ENCODE measurements at places on chromosomes 3 and 15.

DNA sequence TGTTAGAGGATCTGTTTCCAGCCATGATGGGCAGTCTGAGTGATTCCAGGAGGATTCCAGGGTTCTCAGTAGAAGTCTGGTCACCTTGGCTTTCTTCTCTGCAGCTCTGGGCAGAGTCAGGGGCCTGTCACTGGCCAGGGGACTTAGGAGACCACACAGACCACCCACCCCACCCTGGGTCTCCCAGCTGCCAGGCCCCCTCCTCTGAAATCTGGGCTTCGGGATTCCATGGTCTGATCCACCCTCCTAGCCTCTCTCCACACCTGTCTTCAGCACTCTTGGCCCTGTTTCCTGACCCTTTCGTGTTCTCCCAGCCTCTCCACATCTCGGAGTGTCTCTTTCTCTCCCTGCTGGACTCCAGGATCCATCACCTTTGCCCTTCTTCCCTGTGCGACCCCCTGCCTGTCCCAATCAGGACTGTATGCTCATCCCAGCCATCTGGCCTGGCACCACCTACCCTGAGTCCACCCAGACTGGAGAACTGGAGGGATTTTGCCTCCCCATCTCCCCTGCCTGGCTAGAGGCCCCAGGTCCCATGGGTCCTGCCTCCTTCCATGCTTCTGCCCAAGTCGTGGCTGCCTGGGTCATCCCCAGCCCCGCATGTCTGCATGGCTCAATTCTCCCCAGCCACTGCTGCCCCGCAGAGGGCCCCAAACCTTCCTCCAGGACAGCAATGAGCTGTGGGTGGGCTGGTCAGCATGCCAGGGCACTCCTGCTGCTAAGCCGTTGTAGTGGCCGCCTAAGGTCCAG, 34.3 kb downstream of the GOLGA6L10 start:
- no peak for DNase-seq

- DNase-seq: no peak
Measured at GRCh38 chr3:55895897-55896566, 408.9 kb upstream of the WNT5A start.

DNA sequence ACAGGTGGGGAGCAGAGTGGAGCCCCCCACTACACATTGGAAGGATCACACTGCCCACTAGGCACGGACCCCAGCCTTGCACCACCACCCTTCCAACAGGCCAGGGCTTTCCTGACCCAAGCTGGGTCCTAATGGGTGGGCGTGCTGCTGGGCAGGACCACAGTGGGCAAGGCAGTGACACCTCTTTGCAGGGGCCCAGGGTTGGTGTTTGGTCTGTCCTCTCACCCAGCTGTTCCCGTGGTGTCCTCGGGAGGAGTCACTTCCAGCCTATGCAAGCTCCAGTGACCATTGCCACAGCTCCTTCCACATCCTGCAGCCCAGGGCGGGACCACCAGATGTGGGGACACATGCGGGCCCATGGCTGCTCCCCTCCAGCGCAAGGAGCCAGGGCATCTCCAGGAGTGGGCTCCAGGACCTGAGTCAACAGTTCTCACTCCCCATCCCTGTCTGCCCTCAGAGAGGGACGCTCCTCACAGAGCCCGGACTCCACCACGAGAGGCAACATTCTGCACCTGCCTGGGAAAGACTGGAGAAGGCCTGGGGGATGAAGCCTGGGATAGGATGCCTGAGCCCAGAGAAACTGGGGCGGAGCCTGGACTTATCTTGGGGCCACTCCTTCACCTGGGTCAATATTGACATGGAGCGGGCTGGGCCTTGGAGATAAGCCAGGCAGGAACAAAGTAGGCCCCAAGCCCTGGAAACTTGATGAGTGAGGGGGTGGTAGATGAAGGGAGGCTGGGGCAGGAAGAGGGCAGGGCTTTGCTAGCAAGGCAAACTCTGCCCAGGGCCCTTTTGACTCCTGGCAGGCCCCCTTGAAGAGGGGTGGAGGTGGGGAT, 3.9 kb upstream of the VILL start:
- no peak for DNase-seq

DNA sequence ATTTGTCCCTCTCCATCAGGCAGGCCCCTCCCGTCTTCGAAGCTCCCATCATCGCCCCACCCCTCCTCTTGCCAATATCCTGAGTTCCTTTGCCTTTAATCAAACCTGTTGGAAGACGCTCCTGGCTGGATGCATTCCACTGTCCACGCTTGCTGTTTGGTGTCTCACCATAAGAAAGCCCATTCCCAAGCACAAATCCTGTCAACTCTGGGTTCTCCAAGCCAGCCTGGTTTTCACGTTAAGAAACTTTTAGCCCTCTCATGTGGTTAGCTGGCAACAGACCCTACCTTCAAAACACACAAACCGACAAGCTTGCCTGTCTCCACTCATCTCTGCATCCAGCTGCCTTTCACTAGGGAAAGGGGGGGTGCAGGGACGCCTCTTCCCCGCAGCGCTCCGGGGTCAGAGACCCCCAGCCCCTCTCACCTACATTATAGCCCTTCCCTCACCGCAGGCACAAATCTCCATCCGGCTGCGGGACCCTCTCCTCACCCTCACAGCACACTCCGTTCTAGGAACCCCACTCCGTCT, 1.1 kb downstream of the GORASP1 start:
- no peak for DNase-seq

GRCh38 chr3:17443142-17443541, 299.3 kb downstream of the TBC1D5 start:
- DNase-seq: no peak

GRCh38 chr3:71512000-71512399, 71.5 kb downstream of the FOXP1 start:
- peak; percentile 40 for DNase-seq

DNA sequence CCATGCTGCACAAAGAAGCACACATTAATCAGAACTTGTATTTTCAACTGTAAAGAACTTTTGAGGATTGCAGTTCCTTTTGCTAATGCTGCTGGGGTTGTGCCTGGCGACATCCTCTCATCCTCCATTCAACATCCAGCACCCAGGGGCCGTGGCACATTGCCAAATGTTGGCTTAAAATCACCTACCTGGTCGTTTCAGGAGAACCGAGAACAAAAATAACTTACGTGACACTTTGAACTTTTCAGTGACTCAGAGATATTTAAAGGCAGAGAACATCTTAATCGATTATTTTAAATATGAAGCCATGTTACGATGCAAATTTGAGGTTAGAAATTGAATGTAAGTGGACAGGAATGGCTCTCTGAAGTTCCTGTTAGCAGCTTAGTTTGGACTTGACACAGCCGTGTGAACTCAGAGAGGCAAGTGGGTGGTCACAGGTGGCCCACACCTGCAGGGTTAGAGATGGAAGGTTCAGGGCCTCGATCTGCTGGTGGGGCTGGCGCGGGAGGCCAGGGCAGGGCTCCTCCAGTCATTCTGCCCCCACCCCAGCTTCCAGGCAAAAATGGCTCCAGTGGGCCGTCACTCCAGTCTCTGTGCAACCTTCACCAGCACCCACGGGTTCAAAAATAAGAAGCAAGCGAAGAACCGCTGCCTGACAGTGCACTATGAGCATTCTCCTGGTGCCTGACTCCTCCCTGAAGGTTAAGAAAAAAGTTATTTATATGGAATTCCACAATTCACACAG, 12.2 kb downstream of the LRRK1 start:
- no peak for DNase-seq

DNA sequence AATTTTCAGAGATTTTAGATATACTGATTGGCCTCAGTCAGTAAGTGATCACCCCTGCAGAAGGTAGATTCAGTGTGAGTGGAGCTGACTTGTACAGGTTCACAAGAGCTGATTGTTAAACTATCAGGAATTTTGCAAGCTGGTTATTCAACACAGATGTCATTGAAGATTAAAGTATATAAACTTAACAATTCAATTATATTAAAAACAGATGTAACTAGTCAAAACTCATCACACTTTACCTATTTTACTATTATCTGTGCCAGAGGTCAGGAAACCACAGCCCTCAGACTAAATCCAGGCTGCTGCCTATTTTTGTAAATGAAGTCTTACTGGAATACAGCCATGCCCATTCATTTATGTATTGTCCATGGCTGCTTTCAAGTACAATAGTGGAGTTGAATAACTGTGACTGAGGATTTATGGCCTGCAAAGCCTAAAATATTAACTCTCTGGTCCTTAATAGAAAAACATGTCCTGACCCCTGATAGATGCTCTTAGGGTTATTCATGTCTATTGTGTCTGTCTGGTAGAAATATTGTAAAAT, 429.3 kb upstream of the PDZRN3 start:
- no peak for DNase-seq

DNA sequence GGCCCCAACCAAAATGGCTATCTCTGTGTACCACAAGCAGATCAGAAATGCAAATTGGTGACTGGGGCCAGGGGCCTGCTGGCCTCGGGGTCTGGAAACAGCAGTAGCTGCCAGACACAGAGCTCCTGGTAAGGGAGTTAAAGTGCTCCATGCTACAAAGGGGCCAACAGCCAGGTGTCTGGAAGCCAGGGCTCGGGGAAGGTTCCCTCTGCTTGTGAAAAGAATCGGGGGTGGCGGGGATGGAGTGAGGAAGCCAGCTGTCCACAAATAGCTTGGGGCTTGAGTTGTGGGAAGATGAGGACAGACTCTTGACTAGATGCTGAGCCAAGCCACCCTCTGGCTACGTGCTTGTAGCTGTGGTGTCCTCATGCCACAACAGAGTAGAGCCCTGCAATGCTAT, 39.3 kb downstream of the CHRD start:
- DNase-seq: no peak

- DNase-seq: no peak
Measured at GRCh38 chr15:34132881-34133280, 31.0 kb downstream of the PGBD4 start.

- DNase-seq: no peak
Measured at GRCh38 chr3:12252889-12253288, 36.0 kb upstream of the PPARG start.

- DNase-seq: no peak
Measured at GRCh38 chr3:174002543-174002942, 605.0 kb downstream of the NLGN1 start.

DNA sequence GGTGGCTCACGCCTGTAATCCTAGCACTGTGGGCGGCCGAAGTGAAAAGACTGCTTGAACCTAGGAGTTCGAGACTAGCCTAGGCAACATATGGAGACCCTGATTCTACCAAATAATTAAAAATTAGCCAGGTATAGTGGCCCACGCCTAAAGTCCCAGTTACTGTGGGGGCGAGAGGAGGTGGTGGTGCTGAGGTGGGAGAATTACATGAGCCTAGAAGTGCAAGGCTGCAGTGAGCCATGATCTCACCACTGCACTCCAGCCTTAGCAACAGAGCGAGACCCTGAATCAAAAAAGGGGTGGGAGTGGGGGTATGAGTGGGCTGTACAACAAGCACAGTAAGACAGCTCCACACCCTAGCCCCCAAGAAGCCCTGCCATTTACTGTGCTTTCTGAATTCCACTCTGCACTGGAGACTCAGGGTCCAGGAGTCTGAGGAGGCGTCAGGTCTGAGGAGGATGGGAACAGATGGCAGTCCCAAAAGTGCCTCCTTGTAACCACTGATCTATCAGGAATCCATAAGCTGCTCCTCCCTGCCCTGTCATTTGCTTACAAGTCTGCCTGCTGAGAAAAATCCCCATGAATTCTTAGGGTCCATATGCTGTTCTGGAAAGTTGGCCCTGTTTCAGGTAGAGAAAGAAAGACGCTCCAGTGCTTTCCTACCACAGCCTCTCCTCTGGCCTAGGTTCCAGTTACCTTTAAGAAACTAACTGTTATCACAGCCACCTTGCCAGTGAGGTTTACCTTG, 171.1 kb downstream of the MAGI1 start:
- DNase-seq: no peak

- no peak for DNase-seq
Measured at GRCh38 chr3:119585208-119585607, 5.9 kb downstream of the ADPRH start.
